ENCODE measurements at places on chromosomes 13 and 19.
A peak's percentile ranks its signal among the peaks of the same experiment; 100 is the strongest.

DNA sequence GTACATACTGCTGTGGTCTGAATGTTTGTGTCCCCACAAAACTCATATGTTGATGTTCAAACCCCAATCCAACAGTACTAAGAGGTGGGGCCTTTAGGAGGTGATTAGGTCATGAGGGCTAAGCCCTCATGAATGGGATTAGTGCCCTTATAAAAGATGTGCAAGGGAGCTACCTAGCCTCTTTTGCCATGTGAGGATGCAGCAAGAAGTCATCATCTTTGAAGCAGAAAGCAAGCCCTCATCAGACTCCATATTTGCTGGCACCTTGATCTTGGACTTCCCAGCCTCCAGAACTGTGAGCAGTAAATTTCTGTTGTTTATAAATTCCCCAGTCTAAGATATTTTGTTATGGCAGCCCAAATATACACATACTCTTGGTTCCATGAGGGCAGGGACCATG, 33.9 kb downstream of the PEG3 start:
- no peak for DNase-seq

DNA sequence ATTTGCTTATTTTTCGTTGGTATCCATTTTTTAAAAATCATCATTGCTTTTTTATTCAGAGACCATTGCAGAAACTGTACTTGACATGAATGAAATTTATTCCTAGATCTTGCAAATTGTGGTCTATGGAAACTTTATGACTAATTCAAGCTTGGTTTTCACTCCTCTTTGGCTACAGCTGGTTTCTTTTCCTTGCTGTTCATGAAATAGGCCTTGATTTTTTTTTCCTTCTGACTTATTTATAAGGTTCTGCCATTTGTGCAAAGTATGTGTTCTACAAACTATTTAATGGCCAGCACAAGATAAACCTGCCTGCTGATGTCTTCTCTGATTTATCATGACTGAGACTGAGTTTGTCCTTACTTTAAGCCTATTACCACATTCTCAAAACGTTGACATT, 764.0 kb upstream of the SLITRK5 start:
- DNase-seq, result no peak

DNA sequence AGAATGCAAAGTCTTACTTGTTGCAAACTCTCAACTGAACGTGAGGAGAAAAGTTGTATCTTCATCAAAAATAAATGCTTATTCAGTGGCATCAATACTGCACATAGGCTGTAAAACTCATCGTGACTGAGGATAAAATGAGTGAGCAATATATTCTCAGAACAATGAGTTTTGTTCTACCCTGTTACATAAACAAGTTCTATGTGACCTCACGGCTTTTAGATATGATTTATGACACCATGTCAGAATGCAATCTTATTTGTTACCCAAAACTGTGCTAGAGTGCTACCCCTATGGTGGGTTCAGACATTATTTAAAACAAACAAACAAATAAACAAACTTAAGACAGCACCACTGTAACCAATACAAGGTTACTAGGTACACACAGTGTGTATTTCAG, 55.4 kb downstream of the FOXO1 start:
- no peak for DNase-seq

- DNase-seq, result no peak
Observed at GRCh38 chr13:66364346-66364745, 865.8 kb downstream of the PCDH9 start.

GRCh38 chr19:8071912-8072311, 19.4 kb downstream of the CCL25 start:
- no peak for DNase-seq

- DNase-seq, result no peak
Observed at GRCh38 chr13:61410669-61411297, 4.9 kb downstream of the PCDH20 start.

GRCh38 chr19:51664997-51665396, 18.4 kb upstream of the SIGLEC14 start:
- DNase-seq, result no peak

- DNase-seq, result no peak
Observed at GRCh38 chr13:51800486-51800885, 3.5 kb downstream of the DHRS12 start.

GRCh38 chr13:84500016-84500415, 617.7 kb upstream of the SLITRK1 start:
- no peak for DNase-seq

GRCh38 chr19:47713046-47714021, at the start of gene EHD2:
EHD2 (plus strand) TSS chr19:47713422; CDS start chr19:47716613, 3,191 bp downstream.
- peak; percentile 54 for DNase-seq

DNA sequence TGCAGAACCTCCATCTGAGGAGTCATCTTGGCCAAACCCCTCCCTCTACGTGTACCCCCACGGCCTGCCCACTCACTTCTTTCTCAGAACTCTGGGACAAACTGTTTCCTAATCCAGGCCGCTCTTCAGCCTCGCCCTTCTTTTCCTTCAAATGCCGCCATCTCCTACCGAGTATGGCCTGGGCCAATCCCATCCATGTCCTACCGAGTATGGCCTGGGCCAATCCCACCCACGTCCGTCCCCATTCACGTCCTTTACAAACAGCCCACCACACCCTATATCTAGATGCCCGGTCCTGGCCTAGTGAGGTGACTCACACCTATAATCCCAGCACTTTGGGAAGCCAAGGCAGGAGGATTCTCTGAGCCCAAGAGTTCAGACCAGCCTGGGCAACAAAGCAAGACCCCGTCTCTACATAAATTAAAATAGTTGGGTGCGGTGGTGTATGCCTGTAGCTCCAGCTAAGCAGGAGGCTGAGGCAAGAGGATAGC, 1.1 kb downstream of the TMEM160 start:
- no peak for DNase-seq

DNA sequence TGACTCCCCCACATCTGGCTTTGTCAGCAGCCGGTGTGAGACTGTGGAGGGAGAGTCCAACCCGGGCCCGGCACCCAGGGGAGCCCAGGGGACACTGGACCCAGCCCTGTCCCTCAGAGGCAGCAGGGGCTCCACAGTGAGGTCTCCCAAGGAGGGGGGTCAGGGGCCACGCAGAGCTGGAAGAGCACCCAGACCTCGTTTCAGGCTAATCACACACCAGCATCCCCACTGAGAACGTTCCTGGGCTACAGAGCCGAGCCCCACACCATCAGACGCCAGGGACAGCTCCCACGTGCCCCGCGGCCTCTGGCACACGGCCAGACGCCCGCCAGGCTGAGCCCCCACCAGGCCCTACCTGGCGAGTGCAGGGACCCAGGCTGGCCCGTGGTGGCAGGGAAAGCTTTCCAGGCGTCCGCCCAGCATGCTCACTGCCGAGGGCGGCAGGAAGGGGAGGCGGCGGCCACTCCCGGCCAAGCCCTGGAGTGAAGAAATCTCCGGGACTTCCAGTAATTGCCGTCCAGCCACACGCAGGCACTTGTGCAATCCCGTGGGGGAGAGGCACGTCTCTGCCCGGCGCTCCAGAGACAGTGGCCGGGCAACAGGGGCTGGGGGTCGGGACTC, 19.2 kb downstream of the SBNO2 start:
- no peak for DNase-seq

DNA sequence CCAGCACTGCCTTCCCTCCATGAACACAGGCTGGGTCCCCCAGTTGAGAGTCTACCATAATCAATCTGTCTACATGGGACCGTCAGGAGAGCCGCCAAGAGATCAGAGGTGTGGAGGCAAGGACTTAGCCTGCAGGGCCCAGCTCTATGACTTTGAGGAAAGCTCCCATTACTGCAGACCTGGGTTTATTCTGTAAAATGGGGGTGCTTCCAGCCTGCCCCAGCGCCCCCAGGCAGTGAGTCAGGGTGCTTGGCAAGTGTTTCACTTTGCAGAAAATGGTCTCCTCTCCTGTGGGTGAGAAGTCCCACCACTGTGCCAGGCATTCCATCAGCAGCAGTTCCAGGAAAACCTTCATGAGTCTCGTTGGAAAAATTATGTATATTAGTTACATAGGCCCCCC, 75.5 kb upstream of the VSTM2B start:
- no peak for DNase-seq

DNA sequence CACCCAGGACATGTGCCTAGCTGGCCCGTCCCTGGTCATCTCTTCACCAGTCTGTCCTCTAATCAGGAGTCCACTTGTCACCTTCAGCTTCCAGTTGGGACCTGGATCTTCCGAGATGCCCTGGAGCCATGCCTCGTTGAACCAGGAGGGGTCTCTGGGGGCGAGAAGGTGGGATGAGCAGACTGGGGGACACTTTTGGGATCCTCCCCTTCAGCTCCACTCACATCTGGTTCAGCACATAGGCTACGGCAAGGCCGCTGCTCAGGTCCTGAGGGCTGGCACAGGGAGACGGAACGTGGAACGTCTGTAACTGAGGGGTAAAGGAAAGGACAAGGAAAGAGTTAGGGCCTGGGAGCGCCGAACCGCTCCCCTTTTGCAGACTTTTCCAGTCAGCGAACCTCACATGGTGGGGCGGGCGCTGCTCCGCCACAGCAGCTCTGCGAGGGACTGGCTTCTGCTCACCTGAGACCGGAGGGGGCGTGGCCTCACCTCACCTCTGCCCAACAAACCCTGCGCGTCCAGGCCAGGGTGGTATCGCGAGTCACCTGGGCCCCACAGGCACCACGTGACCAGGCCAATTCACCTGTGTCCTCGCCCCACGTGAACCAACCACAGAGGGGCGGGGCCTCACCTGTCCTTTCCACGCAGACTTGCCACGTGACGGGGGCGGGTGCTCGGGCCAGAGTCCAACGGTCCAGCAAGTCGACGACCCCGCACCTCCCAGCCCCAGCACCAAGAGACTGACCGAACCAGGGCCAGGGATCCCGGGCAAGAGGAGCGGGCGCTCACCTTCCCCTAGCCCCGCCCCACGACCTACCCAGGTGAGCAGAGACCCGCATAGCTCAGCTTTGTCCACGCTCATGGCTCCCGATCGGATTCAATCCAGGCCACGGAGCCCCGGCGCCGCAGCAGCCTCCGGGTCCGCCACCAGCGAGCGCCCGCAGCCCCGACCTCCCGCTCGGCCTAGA, at the start of gene HOOK2:
HOOK2 (minus strand) TSS at position 965 of the 968 bp plus-strand sequence; CDS start at position 862, 103 bp downstream.
- no peak for DNase-seq

DNA sequence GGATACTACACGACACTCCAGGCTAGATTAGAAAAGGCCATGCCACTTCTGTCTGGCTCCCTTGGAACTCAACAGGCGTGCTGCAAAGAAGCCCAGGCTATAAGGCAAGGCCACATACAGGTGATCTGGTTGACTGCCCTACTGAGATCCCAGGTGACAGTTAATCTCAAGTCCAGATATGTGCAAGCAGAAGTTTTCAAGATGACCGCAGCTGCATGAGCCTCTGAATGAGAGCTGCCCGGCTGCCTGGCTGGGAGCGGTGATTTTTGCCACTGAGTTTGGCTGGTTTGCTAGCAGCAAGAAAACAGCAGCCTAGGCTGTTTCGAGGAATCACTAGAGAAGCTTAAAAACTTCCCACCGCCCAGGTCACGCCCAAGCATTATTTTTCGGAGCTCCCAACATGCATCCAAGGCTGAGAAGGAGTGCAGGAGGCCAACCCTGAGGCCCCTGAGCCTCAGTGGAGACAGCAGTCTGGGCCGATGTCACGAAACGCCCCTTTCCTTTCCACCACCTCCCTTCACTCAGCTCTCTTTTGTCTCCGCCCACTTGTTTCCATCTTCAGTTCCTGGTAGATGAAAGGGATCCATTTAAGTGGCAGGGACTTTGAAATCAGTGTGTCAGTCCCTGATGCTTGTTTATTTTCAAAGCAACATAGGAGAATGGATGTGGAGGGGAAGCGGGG, 14.0 kb upstream of the URI1 start:
- DNase-seq, result no peak

DNA sequence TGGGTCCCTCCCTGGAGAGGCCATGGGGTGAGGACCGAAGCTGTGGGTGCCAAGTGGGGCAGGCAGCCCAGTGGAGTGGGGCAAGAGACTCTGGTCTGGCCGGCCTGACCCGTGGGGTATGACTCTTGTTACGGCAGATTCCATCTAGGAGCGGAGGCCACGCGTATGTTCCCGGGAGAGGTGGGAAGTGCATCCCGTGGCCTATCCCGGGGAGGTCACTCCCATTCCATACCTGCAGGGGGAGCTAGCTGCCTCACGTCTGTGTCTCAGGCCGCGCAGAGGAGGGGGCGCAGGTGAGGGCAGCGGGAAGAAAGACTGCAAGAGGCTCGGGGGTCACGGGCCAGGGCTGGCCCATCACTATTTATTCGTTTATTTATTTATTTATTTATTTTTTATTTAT, 4.9 kb downstream of the CSNK1G2 start:
- DNase-seq, result no peak

DNA sequence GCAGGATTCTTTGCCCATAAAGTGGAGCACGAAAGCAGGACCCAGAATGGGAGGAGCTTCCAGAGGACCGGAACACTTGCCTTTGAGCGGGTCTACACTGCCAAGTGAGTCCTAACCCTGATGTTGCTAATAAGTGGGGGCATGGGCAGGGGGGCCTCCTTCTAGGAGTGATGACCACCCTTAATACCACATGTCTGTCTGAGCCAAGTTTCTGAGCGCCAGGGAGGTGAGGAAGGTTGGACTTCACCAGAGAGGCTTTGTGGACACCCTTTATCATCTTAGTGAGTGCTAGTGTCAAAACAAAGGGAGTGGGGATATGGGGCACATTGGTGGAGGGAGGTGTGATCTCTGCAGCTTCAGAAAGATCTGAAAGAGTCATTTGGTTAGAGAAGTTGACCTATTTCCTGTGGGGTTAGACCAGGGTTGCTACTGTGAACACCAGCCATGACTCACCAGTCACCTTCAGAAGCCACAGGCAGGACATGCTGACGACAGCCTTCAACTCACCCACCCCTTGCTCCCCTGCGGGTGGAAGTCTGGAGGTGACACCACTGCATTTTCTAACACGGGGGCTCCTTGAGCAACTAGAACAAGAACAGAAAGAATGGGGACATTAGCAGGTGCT, 8.8 kb downstream of the ALOX5AP start:
- DNase-seq, result peak; percentile 57

DNA sequence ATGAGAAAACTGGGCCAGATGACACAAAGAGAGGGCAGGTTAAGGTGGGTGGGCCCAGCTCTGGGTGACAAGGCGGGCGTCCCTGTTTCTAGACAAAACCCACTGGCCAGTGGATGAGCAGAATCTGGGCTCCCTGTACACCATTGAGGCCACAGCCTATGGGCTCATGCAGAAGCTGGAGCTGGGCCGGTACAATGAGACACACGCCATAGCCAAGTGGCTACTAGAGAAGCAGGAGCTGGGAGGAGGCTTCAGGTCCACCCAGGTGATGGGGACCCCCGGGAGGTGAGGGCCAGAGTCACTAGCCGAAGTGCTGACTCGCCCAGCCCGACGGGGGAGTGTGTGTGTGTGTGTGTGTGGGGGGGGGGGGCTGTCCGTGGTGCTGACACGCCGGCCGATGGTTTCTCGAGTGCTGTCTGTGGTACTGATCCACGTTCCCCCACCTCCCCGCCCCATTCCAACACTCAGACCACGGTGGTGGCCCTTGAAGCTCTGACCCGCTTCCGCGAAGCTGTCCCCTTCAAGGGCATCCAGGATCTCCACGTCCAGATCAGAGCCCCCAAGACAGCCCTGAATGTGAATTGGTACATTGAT, 24.3 kb upstream of the SHFL start:
- no peak for DNase-seq

GRCh38 chr13:89740994-89741685, 1606.3 kb upstream of the MIR17HG start:
- DNase-seq, result no peak

Measured in stimulated activated CD4-positive, alpha-beta T cell treated with anti-CD3 and anti-CD28 coated beads, Interleukin-12 subunit alpha, Interleukin-12 subunit beta, amount 100 ng/mL, for 4 hours (primary cell).